ENCODE measurements at places on chromosomes 12 and 14. TPM values are rescaled to one million over a fixed set of nuclear protein-coding genes. Genes with fewer than 3 reads are reported as not detected.

DNA sequence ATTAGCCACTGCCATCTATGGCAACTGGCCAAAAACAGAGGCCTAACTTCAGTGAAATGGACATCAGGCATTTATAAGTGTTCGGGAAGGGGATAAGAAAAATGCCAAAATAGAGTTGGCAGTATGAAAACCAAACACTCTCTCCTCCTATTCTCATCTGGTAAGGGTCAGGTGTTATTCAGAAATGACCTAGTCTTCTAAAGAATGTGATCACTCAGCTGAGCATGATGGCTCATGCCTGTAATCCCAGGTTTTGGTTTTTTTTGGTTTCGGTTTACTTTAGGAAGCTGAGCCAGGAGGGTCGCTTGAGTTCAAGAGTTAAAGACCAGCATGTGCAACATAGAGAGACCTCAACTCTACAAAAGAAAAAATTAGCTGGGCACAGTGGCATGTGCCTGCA is 170.3 kb downstream of the GRIN2B start:
- no peaks in the 10 kb centered on the region for H3K36me3 ChIP-seq
- H3K27ac ChIP-seq = no peak overlapping the region
- ATAC-seq = no peak
- H3K4me1 ChIP-seq = no peaks in the 10 kb centered on the region
- no peak overlapping the region for H3K4me3 ChIP-seq
- H3K27me3 ChIP-seq = peaks cover 3% of the 10 kb centered on the region

CYP27B1 gene
- 0.31 TPM for total RNA-seq

COPS7A gene
- total RNA-seq = 54.5 TPM

RHOJ gene
- total RNA-seq = 12.9 TPM

SSTR1 gene
- total RNA-seq = 0.16 TPM

GRCh38 chr12:3802721-3803120 is 49.8 kb upstream of the CRACR2A start:
- H3K4me3 ChIP-seq = no peak overlapping the region
- no peaks in the 10 kb centered on the region for H3K27me3 ChIP-seq
- H3K4me1 ChIP-seq = no peaks in the 10 kb centered on the region

Data from gastroesophageal sphincter (tissue), 4 donors.